Mesothelial cell of epicardium (in vitro differentiated cells): ENCODE measurements at places on chromosomes 4 and X. TPM values are rescaled to one million over a fixed set of nuclear protein-coding genes. Genes with fewer than 3 reads are reported as not detected.

Gene LRP2BP
- total RNA-seq: 1.4 to 1.9 TPM (median 1.6 TPM) in 3 replicates

Gene UGT2B10
- total RNA-seq: not detected in 3 replicates

Gene PPP4R3C
- not detected in 3 replicates for total RNA-seq

Gene AR
- total RNA-seq: 7.1 to 7.7 TPM (median 7.2 TPM) in 3 replicates

Gene CDX4
- not detected in 3 replicates for total RNA-seq

Gene USP17L18
- not detected in 3 replicates for total RNA-seq

Gene USP38
- total RNA-seq: 19.8 to 21.1 TPM (median 20.9 TPM) in 3 replicates

Gene GLRB
- total RNA-seq: 14.9 to 15.7 TPM (median 15.6 TPM) in 3 replicates

Gene CENPE
- total RNA-seq: 13.3 to 15.6 TPM (median 14.2 TPM) in 3 replicates

Gene SPATA4
- 0.20 to 0.74 TPM (median 0.40 TPM) in 3 replicates for total RNA-seq

Gene CRMP1
- 14.6 to 16.5 TPM (median 15.7 TPM) in 3 replicates for total RNA-seq

Gene TRPC5OS
- 0.09 TPM in 1 of 3 replicates, not detected in the others for total RNA-seq

Gene SSX3
- total RNA-seq: not detected in 3 replicates

Gene OTC
- not detected in 3 replicates for total RNA-seq

Gene ABCB7
- 27.4 to 31.1 TPM (median 29.4 TPM) in 3 replicates for total RNA-seq

Gene SHROOM2
- total RNA-seq: 12.5 to 13.5 TPM (median 13.3 TPM) in 3 replicates

Gene GPR173
- total RNA-seq: 27.2 to 29.0 TPM (median 28.5 TPM) in 3 replicates

Gene KCND1
- 5.1 to 6.1 TPM (median 5.6 TPM) in 3 replicates for total RNA-seq

Gene SASH3
- total RNA-seq: not detected in 3 replicates

Gene PROM1
- 11.6 to 13.7 TPM (median 12.4 TPM) in 3 replicates for total RNA-seq

Gene S100G
- total RNA-seq: not detected in 3 replicates

Gene MAGEA6
- not detected in 3 replicates for total RNA-seq

Gene TMEM156
- total RNA-seq: not detected in 3 replicates

Gene TMEM154
- 0.75 to 1.2 TPM (median 0.98 TPM) in 3 replicates for total RNA-seq

Gene KIT
- 7.4 to 10.6 TPM (median 8.0 TPM) in 3 replicates for total RNA-seq

Gene ENPP6
- 0.11 to 0.38 TPM (median 0.22 TPM) in 3 replicates for total RNA-seq

Gene F11
- 0.11 TPM in 1 of 3 replicates, not detected in the others for total RNA-seq

Gene ART3
- total RNA-seq: 0.33 to 0.45 TPM in 2 of 3 replicates, not detected in the other

Gene GLUD2
- 1.4 to 1.5 TPM (median 1.5 TPM) in 3 replicates for total RNA-seq

Gene ADRA2C
- total RNA-seq: 1.8 to 2.1 TPM (median 1.9 TPM) in 3 replicates

Gene CXXC4
- total RNA-seq: 4.6 to 5.1 TPM (median 5.0 TPM) in 3 replicates

Gene TEX13D
- not detected in 3 replicates for total RNA-seq

Gene MYOZ2
- total RNA-seq: 0.14 to 0.16 TPM (median 0.16 TPM) in 3 replicates

Gene APBB2
- total RNA-seq: 56.6 to 63.5 TPM (median 63.2 TPM) in 3 replicates
